Stimulated activated CD4-positive, alpha-beta T cell treated with anti-CD3 and anti-CD28 coated beads, Interleukin-1b, Interleukin-23, amount 100 ng/mL, for 1 hour (primary cell): ENCODE measurements at places on chromosomes 4 and X.

DNA sequence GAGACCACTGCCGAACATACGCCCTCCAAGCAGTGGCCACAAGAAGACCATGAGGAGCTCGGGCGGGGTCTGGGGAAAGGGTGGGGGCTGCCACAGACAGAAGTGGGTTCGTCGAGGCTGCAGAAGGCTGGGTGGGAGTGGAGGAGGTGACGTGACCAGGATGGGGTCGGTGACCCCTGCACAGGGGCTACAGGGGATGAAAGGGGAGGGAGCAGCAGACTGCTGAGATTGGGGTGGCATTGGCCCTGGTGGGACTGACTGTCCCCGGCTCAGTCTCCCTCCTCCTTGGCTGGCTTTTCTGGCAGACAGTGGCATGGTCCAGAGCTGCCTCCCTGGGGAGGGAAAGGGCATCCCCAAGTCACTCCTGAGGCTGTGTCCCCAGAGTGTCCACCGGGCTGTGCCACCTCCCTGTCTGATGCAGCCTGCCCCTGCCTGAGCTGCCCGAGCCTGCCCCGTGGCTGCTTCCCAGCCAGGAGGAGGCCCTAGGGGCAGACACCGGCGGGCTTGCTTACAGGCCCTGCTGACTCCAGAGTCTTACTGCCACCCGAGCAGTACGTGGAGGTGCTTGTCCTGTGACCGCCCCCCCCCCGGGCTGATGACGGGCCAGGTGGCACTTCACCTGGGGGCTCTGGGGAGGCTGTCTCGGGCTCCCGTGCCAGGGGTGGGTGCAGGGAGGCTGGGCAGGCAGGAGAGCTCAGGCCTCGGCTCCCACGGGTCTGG lies 7.2 kb downstream of the SH3BP2 start:
- DNase-seq = no peak

DNA sequence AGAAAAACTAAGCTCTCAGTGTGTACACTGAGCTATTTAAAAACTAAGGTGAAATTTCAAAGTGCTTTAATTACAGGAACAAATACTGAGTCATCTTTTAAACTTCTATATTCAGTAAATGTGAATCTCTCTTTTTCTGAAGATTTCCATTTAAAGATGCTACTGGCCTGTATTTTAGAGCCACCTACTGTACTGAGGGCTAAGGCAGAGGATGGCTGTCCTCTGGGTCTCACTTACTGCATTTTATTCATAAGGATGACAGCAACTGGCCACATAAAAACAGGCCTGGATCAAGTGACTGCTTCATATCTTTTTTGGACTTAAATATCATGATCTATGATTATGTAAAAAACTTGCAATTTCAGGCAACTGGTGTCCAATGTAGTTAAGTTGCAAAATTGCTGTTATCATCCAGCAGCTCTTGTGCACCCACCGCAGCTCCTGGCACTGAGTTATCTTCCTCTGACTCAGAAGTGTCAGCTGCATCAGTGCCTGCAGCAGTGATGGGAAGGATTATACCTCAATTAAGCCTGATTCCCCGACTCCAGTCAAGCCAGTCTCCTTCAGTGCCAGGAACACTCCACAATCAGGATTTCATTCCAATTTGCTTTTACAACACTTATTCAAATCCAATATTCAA lies 1073.7 kb downstream of the PDHA2 start:
- DNase-seq = no peak

DNA sequence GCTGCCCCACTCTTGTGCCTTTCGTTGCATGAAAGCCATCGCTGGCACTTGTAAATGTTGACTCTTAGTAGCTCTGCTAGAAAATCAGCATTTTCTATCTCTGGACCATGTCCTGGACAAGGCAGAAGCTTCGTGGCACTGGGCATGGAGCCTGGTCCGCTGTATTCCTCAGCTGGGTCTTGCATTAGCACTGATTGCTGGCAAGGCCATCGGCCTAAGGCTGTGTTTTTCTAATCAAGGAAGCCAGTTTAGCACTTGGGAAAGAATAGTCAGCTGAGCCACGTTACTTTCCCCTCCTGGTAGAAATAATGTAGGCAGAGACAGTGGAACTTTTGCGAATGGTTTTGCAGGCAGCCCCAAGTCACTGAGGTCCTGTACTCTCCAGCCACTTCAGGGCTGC lies 180.2 kb upstream of the EOLA2 start:
- no peak for DNase-seq

- DNase-seq = no peak
These were observed 101.5 kb upstream of the UGT8 start for GRCh38 chr4:114497116-114497515.

GRCh38 chr4:68271851-68272357 lies 26.4 kb upstream of the TMPRSS11B start:
- DNase-seq = no peak

DNA sequence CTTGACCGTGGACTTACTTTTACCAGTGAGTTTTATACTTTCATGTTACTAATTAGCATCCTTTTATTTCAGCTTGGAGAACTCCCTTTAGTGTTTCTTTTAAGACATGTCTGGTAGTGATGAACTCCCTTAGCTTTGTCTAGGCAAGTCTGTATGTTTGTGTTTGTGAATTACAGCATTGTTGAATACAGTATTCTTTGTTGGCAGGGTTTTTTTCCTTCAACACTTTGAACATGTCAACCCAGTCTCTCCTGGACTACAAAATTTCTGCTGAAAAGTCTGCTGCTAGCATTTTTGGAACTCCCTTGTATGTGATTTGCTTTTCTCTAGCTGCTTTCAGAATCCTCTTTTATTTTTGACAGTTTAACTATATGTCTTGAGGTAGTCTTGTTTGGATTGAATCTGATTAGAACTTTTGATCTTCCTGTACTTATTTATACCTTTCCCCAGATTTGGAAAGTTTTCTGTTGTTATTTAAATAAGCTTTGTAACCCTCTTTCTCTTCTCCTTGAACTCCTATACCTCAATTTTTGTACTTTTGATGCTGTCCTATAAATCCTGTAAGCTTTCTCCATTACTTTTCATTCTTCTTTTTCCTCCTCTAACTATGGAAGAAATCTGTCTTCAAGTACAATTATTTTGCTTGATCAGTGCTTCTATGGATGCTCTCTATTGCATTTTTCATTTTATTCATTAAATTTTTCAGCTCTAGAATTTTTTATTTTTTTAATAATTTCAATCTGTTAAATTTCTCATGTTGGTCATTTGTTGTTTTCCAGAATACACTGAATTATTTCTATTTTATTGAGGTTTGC lies 14.1 kb downstream of the PAPSS1 start:
- no peak for DNase-seq

DNA sequence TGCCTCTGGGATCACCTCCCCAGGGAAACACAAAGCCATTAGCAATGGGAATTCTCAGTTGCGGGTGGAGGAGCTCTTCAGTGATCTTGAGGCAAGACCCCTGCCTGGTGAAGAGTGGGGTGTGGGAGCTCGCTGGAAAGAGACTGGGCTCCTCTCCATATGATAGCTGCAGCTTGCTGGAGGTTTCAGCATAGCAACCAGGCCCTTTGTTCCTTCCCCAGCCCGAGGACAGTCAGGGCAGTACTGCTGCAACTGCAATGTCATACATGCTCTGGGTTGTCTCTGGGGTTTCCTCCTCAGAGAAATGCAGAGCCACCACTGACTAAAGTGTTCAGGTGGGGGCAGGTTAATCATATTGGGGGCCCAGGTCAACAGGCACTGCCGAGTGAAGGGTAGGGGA lies 81.3 kb downstream of the ARHGAP24 start:
- DNase-seq = no peak

DNA sequence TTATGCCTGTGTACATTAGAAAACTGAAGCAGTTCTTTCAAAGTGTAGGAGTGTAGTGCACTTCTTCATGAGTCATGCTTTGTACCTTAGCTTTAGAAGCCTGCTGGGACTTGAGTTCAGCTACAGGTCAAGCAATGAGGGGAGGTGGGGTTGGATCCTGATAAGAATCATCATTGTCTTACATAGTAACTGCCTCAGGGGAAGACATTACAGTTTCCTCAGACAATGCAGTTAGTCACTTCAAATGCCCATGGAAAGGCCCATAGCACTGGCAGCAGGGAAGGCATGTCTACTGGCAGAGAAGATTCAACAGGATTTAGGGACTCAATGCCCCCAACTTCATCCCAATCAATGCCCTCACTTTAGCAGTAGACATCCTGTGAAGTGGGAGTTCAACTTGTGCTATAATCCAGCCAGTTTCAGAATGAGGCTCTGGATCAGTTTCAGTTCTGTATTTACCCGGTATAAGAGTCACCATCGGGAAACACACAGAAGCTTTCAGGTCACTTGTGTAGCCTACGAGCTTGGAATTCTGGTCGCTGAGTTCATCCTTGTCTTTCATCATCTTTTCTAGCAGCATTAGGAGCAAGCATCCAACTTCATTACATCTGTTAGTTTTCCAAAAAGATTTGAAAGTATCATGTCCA lies 1216.5 kb downstream of the RAPGEF2 start:
- no peak for DNase-seq

- DNase-seq = no peak
These were observed 522.8 kb downstream of the GLUD2 start for GRCh38 chrX:121570072-121570841.

DNA sequence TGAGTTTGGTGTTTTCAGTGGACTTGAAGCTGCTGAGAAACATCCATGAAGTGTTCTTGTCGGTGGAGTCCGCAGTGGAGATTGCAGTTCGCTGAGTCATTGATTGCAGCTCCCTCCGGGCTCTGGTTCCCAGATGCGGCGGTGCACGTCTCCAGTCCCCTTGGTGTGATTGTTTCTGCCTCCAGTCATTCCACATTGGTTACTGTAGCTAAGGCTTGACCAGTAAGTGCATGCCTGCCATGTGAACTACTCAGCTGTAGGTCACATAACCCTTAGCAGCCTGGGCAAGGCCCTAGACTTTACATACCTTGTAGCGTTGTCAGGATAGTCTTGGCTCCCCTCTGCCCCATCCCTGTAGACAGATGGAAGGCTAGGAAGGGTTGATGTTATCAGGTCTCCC lies 53.8 kb upstream of the CLCN4 start:
- no peak for DNase-seq

GRCh38 chr4:145772347-145772746 lies 92.4 kb downstream of the C4orf51 start:
- DNase-seq = no peak

DNA sequence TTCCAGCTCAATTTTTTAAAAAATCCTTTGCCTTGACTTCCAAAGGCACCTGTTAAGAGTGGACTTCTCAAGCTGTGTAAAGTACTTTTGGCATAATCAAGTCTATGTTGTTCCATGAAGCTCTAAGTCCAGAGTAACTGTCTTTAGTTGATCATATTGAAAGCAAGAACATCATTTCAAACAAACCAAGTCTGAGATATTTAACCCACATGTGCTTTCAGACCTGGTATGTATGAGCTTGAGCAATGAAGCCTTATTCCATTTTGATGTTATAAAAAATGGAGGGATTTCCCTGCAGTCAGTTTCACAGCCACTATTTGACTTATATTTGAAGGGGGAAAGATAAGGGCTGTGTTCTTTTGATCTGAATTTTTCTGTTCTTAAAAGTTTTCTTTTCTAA lies 23.7 kb upstream of the EOLA2 start:
- no peak for DNase-seq

DNA sequence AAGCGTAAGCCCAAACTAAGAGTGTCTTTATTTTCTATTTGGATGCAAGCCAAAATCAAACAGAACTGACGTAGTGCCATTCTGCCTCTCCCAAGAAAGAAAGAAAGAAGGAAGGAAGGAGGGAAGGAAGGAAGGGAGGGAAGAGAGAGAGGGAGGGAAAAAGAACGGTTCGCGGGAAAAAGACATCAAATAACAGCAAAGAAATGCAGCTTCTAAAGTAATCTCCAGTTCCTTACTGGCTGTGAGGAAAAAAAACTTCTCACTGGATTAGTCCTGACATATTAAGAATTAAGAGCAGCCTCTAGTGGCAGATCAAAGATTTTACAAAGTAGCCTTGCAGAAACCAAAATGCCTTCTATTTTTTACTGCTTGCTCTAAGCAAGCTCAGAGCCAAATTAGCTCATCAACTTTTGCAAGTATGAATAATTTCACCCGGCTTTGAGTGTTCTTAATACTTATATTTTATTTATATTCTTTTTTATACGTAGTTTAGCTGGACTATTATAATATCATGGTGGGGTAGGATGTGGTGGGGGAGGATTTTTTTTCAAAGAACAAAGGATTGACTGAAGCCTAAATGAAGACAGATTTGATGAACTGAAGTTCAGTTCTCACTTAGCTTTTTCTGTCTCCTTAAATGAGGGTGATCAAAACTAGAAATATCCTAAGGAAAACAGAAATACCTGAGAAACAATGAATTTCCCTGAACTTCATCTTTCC lies 36.6 kb downstream of the PITX2 start:
- no peak for DNase-seq

DNA sequence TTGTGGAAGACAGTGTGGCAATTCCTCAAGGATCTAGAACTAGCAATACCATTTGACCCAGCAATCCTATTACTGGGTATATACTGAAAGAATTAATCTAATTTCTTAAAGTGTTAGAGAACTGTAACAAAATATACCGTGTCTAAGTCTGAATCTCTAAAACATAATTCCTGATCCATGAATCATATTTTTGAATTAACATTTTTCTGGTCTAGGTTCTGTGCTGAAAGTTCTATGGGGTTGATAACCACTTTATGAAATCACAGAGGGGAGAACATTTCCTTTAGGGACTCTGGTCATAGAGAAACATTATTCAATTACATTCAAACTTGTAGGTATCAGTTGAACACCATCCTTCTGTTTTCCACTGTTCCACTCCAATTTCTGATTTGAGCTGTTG lies 91.9 kb upstream of the ETNPPL start:
- no peak for DNase-seq

GRCh38 chr4:186081202-186081807 lies 12.3 kb downstream of the TLR3 start:
- no peak for DNase-seq

GRCh38 chr4:5399790-5400421 lies 308.5 kb downstream of the EVC2 start:
- no peak for DNase-seq

GRCh38 chrX:107629540-107629909 lies 1.2 kb downstream of the PRPS1 start:
- no peak for DNase-seq

DNA sequence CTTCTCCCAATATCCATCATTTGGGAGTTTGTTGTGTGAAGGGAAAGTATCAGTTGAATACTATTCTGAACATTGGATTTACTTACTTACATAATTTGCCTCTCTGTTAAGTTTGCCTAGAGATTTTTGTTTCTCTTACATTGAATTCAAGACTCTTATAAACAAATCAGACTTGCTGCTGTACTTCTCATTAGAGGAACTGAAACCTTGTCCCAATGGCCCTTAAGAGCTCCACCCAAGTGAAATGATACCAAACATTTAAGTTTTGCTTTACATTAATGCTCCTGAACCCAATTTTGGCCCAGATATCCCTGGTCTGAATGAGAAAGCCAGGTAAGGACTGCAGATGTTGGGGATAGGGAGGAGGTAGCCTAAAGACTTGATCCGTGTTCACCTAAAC lies 32.0 kb downstream of the HAND2 start:
- no peak for DNase-seq

DNA sequence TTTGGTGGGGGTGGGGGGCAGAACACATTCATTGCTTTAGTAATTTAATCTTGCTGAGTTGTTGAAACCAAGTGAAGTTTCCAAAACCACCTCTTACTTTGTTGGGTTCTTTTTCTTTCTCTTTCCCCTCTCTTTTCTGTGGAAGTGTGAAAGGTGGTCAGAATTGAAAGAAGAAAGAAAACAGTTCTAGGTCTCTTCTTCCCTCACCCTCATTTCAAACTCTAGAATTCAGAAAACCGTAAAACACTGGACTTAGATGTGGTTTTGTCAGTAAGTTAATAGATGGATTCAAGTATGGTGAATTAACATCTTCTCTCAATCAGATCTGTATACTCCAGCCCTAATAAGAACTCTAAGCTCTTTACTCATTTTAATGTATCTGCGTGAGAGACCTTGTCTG lies 23.7 kb downstream of the PLP1 start:
- no peak for DNase-seq
